ENCODE measurements at places on chromosomes 6 and 20.
A peak's percentile ranks its signal among the peaks of the same experiment; 100 is the strongest.

DNA sequence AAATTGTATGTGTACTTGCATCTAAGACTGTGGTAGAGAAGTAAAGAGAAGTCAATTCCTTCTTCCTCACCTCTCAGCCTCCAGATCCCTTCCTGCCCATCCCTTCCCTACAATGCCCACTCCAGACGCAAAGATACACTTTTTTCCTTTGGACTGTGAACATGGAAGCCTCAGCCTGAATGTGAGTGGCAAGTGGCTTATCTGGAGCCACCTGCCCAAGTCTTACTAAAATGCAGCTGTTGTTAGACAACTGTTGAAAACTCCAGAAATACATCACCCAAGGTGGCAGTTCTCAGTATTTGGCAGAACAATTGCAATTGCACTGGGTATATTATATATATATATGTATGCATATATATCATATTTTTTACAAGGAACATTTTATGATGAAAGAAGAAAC lies 7.5 kb downstream of the VGLL2 start:
- DNase-seq, result no peak

GRCh38 chr6:13427801-13428582 lies 59.4 kb downstream of the GFOD1 start:
- no peak for DNase-seq

- DNase-seq, result no peak
Observed at GRCh38 chr6:105997482-105997881, 88.7 kb upstream of the PRDM1 start.

- no peak for DNase-seq
Observed at GRCh38 chr6:32291543-32291942, 67.7 kb upstream of the NOTCH4 start.

DNA sequence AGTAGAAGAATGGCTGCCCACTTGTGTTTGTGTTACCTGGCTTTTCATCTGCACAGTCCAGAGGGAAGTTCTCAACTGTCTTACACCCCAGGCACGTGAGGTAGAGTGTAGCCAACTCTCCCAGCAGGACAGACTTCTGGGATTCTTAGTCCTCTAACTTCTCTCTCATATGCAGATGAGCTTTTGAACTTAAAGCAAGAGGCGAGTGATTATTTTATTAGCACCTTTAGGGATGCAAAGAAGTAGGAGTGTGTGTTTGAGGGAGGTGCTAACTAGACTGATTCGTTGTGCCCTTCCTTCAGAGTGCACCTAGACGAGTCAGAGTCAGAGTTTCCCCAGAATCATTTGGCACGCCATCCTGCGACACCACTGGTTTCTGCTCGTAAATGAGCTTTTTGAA lies 10.8 kb downstream of the CDYL start:
- no peak for DNase-seq

GRCh38 chr20:1891263-1892118 lies 3.7 kb upstream of the SIRPA start:
- no peak for DNase-seq

DNA sequence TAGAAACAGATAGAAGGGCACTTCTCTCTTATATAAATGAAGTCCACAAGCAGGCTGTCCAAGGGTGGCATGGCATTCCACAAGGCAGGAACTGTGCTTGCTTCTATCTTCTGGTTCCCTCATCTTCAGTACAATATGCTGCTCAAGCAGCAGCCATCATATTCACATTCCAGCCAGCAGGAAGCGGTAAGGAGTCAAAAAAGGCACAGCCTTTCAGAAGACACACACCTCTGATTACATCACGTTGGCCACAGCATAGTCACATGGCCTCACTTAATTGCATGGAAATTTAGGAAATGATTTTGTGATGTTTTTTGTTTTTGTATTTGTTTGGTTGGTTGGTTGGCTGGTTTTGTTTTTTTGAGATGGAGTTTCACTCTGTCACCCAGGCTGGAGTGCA lies 19.0 kb downstream of the REM1 start:
- peak; percentile 31 for DNase-seq

DNA sequence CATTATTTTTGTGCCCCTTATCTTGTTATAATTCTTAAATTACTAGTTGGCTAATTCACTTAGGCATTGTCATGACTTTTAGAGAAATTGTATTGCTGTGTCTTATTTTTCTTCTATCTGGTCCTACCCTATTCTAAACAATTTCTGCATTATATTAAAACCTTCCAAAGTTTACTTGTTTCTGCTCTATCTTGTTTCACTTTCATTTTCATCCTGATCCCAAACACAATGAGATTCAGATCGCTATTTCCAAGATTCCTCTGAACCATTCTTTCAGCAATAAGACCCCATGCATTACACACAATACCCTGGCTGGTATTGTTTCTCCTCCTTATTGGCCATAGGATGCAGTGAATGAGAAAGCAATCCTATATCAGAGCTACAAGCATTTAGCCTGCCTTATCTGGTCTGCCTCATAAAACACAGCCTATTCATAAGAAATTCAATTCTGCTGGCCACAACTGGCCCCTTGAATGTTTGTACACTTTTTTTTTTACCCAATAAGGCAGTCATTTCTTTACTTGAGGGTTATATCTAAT lies 69.9 kb upstream of the POU3F2 start:
- DNase-seq, result peak; percentile 8

DNA sequence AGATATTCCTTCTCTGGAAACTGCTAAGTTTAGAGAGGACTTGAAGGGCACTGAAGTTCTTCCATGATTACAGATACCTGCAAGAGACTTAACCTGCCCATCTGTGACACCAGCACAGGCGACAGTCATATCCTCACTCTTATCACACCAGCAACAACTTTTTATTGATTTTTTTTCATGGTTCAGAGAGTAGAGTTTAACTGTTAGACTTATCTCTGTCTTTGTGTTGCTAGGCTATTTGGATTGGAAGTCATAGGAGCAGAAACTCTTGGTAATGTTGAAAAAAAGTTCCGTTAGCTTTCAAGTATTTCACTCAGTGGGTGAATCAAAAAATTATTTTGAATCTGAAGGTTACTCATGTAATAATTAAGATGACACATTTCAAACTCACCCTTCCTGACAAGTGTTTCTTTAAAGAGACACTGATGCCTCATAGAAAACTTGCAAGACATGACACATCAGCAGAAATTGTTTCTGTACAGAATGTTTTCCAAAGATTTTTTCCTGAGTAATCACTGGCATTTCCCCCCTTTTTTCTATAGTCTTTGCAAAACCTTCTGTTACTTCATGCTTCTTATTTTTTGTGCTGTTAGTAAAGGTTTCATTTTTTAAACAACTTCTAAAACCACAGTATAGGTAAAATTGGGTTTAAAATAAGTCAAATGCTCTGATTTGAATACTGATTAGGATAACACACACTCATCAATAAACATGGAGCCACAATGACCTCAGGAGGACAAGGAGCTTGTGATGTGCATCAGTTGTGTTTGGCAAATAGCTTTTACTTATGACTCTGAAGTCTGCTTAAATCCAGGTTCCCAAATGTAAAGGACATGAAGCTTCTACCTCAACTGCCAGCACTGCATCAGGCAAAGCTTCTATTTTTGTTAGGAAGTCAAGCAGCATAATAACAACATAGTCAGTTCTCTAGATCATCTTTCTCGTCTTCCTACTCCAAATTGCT lies 252.9 kb upstream of the MAN1A1 start:
- DNase-seq, result no peak

DNA sequence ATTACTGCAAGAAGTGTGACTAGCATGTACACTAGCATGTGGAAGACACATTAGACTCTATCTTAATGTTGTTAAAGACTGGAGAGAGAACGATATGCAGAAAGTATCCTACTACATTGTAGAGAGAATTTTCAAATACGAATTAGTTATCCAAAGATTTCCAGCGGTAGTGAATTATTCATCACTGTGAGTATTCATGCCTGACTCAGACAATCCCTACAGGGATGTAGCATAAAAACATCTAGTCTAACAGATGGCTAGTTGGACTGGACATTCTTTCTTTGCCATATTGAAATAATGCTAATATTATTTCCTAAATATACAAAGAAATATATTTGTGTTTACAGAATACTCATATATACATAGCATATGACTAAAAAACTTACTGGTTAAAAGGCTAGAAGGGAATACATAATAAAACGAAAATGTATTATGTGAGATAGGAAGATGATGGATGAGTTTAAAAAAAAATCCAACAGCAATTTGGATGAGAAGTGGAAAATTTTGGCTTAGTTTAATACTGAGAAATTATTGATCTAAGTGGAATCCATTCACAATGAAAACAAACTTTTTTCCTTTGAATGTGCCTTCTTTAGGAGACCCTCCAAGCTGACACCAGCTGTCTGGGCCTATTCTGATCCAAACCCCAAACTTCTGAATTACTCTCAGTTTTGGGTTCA lies 580.7 kb downstream of the RFPL4B start:
- DNase-seq, result no peak

All from ACHN (cell line).